ENCODE measurements at places on chromosomes 7 and 10.

DNA sequence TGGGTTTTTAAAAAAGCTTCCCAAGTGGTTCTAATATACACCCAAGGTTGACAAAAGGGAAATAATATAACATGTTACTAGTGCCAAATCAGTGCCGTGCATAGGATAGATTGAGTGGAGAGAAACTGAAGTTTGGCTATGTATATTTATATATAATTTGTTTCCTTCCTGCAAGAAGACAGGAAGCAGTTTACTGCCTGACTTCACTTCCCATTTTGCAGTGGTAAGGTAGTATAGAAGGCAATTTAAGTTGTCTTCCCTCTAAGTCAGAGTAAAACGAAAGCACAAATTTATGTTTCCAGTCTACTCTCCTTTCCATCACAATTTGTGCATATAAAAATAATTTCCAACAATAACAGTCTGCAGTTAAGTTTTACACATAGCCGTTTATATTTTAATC lies 3.4 kb upstream of the HYCC1 start:
- no peak for DNase-seq

DNA sequence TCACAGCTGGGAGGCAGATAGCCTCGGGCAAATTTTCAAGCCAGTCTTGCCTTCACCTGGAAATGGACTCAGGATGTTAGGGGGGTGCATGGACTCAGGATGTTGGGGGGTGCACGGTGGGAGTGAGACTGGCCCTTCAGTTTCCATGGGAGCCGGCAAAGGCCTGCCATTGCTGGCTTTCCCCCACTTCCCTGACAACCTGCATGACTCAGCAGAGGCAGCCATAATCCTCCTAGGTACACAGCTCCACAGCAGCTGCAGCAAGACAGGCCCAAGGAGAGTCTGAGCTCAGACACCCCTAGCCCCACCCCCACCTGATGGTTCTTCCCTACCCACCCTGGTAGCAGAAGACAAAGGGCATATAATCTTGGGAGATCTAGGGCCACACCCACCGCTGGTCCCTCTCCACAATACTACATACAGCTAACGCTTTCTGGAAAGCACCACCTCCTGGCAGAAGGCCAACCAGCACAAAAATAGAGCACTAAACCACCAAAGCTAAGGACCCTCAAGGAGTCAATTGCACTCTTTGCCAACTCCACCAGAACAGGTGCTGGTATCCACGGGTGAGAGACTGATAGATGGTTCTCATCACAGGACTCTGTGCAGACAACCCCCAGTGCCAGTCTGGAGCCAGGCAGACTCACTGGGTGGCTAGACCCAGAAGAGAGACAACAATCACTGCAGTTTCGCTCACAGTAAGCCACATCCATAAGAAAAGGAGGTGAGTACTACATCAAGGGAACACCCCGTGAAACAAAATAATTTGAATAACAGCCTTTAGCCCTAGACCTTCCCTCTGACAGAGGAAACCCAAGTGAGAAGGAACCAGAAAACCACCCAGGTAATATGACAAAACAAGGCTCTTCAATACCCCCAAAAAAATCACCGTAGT lies 18.3 kb downstream of the C7orf25 start:
- no peak for DNase-seq

DNA sequence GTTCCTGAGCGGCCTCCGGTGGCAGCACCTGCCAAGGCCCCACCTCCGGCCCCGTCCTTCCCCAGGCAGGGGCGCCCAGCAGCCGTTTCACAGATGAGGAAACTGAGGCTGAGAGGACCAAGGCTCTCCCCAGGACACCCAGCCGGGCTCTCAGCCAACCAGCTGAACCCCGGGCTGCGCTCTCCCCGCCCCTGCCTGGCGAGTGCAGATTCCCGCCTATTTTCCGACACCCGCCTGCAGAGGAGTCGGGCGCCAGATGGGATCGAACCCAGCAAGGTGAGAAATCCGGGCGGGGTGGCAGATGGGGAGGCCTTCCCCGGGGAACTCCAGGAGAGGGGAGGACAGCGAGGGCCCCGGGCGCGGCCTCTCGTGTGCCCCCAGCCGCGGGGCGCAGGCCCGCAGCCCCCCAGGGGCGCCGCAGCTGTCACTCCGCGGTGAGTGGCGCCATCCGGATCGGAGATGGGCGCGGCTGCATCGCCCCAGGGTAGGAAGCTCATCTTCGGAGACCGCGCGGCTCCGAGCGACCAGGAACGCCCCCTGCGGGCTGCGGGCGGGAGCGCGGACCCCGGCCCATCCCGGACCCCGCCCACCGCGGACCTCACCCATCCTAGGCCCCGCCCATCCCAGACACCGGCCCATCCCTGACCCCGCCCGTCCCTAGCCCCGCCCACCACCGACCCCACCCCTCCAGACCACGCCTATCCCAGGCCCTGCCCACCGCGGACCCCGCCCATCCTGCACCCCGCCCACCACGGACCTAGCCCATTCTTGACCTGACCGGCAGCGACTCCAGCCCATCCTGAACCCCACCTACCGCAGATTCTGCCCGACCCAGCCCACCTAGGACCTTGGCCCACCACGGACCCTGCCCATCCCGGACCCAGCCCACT lies 90.3 kb downstream of the MICALL2 start:
- no peak for DNase-seq

DNA sequence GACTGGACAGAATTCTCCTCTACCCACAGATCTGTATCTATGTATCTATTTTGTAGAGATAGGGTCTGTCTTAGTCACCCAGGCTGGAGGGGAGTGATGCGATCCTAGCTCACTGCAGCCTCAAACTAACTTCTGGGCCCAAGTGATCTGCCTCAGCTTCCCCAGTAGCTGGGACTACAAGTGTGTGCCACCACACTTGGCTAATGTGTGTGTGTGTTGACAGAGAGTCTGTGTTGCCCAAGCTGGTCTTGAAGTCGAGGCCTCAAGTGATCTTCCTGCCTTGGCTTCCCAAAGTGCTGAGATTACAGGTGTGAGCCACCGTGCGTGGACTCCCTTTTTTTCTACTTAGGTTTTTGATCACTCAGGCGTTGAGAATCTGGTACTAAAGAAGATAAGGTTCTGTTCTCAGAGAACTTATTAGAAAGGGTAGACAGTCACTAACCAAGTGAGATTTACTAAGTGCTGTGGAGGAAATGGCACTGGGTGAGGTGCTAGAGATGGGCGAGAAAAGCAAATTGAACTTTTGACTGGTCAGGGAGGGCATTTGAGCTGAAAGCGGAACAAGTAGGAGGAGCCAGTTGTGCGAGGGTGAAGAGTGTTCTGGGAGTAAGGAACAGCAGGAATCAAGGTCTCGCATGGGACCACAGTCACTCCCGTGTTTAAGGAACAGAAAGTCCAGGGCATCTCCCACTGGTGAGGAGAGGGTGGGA lies 18.0 kb downstream of the NDUFB2 start:
- DNase-seq, result no peak

- no peak for DNase-seq
Observed at GRCh38 chr10:77606751-77607150, 30.9 kb downstream of the KCNMA1 start.

GRCh38 chr7:32937344-32938174 lies 19.7 kb upstream of the FKBP9 start:
- peak; percentile 39 for DNase-seq

DNA sequence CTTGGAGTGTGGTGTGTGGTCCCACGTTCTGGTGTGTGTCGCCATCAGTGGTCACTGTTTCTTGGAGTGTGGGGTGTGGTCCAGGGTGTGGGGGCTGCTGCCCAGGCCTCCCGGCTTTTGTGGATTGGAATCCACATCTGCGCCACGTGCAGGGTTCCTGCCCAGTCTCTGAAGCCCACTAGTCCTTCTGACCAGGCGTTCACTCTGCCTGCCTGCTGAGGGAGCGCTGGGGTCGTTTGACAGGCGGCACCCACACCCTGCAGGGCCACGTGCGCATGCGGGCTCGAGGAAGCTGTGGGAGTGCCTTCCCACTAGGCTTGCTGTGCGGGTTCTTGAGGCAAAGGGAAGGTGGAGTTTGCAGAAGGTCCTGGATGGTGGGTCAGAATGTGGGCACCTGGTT lies 51.4 kb downstream of the INPP5A start:
- no peak for DNase-seq

GRCh38 chr7:127741764-127742375 lies 89.9 kb downstream of the SND1 start:
- no peak for DNase-seq

DNA sequence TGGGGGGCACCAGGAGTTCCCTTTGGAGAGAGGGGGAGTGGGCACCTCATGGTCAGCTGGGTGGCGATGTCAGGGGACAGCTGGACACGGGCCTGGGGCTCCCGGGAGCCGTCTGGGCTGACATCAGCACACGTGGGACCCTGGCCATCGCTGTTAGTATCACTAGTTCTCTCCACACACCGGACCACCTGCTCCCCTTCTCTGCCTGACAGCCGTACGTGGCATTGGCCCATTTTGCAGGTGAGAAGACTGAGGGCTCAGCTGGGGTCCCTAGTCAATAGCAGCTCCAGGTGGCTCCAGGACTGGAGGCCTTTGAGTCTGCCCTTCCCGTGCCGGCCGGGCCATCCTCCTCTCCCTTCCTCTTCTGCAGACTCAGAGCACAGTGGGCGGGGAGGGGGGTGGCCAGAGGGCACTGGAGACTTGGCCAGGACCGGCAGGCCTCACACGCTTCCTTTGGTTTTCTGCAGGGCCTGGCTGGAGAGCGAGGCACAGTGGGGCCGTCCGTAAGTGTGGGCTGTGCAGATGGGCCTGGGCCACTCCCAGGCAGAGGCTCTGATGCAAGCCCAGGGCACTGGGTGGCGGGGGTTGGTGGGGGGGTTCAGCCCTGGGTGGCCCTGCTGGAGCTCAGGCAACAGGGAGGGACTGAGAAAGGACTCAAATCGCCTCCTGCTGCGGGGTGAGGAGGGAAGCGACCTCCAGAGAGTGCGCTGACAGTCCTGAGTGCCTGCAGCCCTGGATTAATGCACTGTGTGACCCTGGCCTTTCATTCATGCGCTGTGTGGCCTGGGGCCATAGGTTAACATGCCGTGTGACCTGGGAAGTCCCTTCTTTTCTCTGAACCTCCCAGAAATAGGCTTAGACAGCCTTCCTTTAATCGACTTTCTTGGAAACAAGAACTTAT lies 78.2 kb downstream of the MYL10 start:
- DNase-seq, result no peak

DNA sequence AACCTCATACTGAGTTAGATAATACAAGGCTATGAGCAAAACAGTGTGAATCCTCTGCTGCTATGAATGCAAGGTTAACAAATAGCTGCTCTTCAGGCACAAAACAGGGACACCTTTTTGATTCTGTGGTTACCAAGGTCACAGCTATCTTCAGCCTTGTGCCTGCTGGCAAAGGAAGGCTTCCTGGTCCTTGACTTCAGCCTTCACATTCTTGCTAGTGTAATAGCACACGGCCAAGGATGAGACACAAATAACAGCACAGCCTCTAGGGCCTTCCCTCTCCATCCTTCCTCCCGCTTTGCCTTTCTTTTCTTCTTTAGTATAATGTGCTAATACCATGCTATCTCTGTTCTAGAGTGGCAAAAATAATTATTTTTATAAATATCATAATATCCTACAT lies 130.6 kb upstream of the CAV2 start:
- no peak for DNase-seq

DNA sequence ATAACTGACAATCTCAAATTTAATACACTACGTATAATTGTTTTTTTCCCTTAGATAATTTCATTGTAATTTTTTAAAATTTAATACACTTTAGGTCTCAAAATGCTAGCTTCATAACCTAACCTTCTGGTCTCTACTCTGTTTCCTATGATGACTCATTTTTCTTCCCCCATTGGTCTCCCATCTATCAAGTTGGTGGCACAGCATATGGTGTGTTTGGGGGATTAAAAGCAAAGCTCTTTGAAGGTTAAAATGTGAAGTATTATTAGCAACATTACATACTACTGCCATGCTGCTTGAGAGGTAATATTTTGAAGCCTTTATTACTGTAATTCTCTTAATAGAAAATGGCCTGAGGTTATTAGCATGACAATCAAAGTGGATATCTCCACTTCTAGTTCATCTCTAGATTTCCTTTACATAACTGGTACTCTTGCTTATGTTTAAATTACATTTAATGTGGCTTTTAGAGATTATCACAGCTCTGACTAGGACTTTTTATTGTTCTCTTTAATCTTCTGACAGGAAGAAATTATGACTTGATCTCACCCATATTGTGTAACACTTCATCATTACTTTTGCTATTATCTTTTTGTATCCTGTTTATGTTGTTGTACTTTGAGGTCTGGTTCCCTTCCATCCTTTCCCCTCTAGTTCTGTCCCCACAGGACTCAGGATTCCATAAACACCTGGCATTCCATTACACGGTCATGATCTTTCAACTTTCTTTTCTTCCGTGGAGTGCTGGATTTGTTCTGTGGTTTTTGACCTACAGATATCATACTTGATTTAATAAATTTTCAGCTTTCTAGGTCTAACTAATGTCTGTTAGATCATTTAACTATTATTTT lies 185.1 kb downstream of the SEMA3D start:
- DNase-seq, result no peak

GRCh38 chr10:47088656-47089354 lies 177.6 kb downstream of the PTPN20 start:
- DNase-seq, result no peak

DNA sequence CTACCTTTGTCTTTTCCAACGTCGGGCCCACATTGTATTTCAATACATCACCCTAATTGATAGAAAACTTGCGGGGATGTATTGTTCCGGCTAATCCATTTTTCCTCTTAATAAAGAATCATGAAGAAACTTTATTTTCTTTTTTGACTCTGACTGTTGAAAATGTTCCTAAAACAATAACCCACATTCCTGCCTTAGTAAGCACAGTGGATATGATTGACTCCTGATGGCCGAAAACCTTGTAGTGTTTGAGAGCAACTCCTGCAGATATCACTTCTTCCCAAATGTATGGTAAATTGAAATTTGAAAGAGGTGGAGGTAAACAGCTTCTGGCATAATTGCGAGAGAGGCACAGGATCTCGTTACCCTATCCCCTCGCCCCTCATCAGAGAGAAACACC lies 65.7 kb downstream of the BICC1 start:
- DNase-seq, result no peak

DNA sequence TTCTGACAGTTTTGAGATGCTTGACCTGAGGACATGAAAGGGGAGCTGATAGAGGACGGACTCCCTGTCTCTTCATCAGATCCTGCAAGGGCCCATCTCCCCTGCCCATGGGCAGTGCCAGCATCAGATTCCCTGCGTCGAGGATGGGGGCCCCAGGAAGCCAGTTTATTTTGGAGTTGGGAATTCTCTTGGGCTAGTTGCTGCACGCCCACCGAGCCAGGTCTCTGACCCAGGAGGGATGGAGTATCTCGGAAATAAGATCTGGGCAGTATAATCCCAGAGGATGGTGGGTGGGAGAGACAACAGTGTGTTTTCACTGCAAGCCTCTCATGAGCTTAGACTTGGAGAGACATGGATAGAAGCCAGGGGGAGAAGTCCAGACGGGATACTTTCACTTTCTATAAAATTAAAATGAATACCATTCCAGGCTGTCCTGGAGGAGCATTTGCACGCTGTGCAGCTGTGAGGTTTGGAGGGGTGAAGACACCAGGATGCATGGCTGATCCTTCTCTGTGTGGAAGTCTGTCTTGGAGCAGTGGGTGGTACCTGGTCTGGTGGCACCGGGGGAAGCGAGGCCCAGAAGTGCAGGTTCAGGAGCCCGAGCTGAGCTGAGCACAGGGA lies 25.8 kb downstream of the DOCK1 start:
- no peak for DNase-seq

- no peak for DNase-seq
Observed at GRCh38 chr10:121036431-121036830, 185.3 kb downstream of the WDR11 start.
